ENCODE measurements at places on chromosomes 1 and 21. TPM values are rescaled to one million over a fixed set of nuclear protein-coding genes. Genes with fewer than 3 reads are reported as not detected.

DNA sequence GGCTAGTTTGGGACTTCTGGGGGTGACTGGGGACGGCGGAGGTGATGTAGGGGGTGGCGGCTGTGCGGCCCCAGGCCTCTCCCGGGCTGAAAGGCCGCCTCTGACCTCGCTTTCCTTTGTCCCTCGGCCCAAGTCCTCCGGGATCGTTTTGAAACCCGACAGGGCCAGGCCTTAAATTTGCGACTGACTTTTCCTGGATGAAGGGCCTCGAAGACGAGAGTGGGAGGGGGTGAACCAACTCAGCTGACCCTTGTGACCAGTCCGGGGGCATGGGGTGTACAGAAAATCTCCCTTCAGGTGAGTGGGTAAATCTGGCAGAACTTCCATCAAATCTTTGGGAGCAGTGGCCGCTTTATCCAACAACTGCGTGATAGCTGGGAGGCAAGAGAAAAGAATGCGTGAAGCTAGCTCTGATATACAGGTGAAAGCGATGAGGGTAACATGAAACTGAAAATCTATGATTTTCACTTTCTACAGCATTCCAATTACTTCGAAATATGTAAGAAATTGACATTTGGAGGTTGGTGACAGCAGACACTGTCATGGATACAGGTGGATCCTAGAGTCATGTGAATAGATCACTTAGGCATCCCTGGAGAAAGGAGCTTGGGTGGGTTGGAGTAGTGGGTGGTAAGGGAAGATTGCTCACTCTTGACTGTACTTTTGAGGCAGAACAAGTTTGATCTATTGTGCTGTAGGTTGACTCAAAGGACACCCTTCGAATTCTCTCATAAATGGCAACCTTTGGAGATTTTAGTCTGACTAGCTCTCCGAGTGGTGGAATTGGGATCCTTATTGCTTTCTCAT, 885 bp downstream of the AHCYL1 start:
- no peak for DNase-seq

- DNase-seq: no peak
Observed at GRCh38 chr1:200095057-200095577, 67.6 kb downstream of the NR5A2 start.

DNA sequence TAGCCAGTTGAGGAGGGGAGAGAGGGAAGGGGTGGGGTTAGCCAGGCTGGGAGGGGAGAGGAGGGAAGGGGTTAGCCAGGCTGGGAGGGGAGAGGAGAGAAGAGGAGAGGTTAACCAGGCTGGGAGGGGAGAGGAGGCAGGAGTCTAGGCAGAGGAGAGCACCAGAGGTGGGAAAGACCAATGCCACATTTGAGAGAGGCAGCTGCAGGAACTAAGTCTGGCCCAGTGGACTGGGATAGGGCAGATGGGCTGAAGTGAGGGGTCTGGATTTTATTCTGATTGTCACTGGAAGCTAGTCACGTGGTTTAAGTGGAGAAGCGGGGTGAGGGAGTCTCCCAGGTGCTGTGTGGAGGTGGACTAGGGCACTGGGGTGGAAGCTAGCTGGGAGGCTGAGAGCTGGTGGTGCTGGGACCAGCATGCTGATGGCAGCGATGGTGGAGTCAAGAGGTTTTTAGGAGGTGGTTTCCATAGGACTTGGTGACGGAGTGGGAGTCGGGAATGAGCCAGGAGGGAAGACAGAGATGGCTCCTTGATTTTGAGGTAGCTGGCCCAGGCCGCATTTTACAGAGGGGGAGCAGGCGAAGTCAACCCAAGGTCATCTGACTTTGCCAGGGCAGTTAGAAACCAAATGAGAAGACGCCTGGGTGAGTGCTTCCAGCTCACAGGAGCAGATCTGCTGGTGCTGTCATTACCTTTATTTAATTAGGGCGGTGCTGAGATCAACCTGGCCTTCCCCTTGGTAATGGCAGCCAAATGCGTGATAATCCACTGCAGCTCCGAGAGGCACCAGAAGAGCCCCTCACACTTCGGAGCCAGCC, 42.8 kb downstream of the DISP3 start:
- DNase-seq: no peak

GRCh38 chr1:77686796-77687518, 4.5 kb upstream of the ZZZ3 start:
- no peak for DNase-seq

DNA sequence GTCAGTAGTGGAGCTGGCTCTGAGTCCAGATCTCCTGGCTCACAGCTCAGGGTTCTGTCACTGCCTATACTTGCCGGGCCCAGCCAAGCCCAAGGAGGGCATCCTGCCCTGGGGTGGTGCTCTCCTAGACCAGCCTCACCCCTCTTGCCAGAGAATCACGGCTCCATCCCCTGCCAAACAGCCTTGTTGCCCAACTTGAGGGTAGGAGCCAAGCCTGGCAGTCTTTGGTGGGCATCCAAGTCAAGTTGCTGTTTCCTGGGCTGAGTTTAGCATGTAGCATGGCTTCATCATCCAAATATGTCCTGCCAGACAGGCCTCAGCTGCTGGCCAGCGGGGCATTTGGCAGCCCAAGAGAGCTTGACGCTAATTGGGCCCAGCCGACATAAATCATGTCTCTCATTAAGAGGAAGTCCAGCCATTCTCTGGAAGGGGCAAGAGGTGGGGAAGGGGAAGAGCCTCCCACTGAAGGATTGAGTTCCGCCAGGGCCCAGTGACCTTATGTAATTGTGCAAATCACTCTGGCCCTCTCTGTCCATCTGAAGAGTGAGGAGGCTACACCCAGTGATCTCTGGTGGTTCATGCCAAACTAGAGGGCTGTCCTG, 22.6 kb upstream of the TRABD2B start:
- no peak for DNase-seq

DNA sequence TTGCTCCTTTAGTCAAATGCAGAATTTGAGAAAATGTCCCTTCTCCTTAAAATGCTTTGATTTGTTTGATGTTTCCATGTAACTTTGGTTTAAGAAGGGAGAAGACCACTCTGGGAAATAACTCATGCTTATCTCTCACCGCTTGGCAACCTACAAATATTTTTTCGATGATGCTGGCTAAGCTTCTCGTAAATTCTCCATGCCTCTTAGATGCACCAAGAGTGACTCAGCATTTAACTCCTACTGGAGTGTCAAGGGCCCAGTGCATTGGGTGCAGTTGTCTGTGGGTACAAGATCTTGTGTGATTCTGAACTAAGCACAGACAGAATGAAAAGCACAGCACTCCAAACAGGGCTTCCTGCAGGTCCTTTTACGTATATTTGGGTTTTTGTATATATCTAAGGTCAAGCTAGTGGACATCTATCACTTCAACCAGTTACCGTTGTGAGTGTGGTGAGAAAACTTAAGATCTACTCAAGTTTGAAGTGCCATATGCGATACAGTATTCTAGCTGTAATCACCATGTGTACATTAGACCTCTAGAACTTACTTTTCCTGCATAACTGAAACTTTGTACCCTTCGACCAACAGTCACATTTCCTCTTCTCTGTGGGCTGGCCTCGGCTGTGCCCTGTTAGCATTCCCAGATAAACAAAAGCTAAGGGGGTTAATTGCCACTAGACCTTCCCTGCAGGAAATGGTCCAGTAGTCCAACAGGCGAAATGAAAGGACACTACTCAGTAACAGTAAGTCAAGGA, 55.8 kb downstream of the COL18A1 start:
- no peak for DNase-seq

- no peak for DNase-seq
Observed at GRCh38 chr1:87061742-87062156, 147.3 kb downstream of the HS2ST1 start.

GRCh38 chr1:153261281-153262069, 2.0 kb downstream of the LORICRIN start:
- DNase-seq: no peak

- DNase-seq: no peak
Observed at GRCh38 chr1:25757846-25758185, 42.2 kb upstream of the SELENON start.

GRCh38 chr1:29706936-29707335, 470.6 kb downstream of the PTPRU start:
- DNase-seq: no peak

GRCh38 chr1:175409938-175410337, 217.4 kb upstream of the KIAA0040 start:
- DNase-seq: no peak

GRCh38 chr1:107442551-107442950, 301.7 kb downstream of the NTNG1 start:
- DNase-seq: no peak

GRCh38 chr21:42581993-42582786, 68.5 kb downstream of the SLC37A1 start:
- DNase-seq: no peak

DNA sequence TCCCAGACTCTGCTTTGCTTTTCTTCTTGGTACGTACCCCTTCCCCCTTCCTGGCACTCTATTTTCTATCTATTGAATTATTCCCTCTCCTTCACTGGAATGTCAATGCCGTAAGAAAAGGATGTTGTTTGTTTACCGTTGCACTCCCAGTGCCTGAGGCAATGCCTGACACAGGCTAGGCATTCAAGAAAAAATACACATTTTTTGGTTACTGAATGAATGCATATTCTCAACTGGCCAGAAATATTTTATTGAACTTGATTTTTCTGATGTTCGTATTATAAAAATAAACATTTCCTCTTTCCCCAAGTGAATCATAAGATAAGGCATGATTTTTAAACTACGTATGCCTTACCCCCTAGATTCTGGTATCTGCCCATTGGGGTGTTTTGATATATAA, 41.2 kb downstream of the GNG12 start:
- no peak for DNase-seq

DNA sequence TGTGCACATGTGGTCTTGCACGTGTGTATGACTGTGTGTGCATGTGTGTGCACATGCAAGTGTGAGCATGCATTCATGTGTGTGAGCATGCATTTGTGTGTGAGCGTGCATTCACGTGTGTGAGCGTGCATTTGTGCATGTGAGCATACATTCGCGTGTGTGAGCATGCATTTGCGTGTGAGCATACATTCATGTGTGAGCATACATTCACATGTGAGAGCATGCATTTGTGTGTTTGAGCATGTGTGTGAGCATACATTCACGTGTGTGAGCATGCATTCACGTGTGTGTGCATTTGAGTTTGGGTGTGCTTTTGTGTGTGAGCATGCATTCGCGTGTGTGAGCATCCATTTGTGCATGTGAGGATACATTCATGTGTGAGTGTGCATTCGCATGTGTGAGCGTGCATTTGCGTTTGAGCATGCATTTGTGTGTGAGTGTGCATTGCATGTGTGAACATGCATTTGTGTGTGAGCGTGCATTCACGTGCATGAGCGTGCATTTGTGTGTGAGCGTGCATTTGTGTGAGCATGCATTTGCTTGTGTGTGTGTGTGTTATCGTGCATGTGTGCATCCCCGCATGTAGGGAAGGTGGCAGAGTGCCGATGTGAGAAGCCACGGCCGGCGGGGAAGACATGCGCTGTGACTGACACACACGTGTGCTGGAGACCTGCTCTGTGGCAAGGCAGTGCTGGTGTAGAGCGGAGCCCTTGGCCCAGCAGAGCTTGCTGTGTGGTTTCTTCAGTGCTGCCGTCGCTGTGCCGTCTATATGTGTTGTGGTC, 18.2 kb downstream of the ITGB2 start:
- no peak for DNase-seq

- DNase-seq: no peak
Observed at GRCh38 chr1:19704247-19705113, 39.8 kb downstream of the HTR6 start.

Gene SLX9
- 8.3 TPM for total RNA-seq

Gene CHODL
- total RNA-seq: 3.2 TPM

Gene CD101
- 3.9 TPM for total RNA-seq

Gene NTMT2
- total RNA-seq: not detected

Gene SH3D21
- total RNA-seq: 17.2 TPM

Gene CDC42
- total RNA-seq: 141 TPM

Gene LAMB3
- total RNA-seq: 68.8 TPM

Gene TNFRSF18
- total RNA-seq: 4.4 TPM

Gene HSD3B2
- 10.1 TPM for total RNA-seq

Gene AADACL4
- total RNA-seq: not detected

Gene ARID4B
- total RNA-seq: 35.6 TPM

Gene WLS
- total RNA-seq: 68.0 TPM

Gene SMIM1
- not detected for total RNA-seq

Data from vagina (tissue), 2 donors.